ENCODE measurements at places on chromosomes 3 and 15.

DNA sequence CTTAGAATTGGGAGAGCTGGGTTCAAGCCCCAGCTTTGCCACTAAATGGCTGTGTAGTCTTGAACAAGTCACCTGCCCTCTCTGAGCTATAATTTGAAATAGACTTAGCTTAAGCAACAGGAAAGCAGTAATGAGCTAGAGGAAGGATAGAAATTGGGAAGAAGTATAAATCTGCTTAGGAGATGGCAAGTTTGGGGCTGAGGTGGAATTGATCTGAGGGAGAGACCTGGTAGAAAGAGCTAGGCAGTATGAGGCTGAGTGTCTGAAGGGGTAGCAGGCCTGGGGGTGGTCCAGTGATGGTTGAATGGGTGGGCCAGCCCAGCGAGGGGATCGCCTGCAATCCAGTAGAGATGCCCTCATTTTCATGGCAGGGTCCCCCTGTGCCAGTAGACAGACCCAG, 22.9 kb downstream of the LPP start:
- no peak for DNase-seq

DNA sequence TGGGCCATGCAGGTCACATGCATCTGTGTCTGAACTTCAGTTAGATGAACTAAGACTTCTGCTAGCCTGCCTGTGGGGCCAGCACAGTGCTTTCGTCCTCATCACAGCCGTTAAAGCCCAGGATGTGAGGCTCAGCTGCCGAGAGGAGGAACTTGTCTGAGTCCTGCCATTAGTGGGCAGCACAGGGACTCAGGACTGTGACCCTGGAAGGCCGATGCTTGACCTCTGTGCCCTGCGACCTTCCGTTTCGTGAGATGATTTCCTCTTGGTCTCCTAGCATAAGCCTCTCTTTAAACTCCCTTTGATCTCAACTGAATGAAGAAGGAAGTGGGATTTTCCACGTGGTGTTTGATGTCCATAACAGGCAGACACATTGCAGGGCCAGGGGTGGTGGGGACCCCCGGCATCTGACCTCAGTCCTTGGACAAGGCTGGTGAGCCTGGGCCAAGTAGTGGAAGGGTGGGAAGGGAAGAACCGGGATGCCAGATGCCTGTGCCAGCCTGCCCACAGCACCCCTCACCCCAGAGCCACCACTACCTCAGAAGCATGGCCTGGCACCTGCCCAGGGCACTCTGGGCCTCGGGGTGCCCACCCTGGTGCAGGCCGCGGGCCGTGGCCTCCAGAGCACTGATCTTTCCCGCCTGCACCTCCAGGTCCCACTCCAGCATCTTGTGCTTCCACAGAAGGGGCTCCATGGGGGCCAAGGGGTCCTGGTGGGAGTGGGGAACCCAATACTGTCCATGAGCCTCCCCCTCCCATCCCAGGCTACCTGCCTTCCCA, 21.6 kb downstream of the PLA2G4B start:
- no peak for DNase-seq

DNA sequence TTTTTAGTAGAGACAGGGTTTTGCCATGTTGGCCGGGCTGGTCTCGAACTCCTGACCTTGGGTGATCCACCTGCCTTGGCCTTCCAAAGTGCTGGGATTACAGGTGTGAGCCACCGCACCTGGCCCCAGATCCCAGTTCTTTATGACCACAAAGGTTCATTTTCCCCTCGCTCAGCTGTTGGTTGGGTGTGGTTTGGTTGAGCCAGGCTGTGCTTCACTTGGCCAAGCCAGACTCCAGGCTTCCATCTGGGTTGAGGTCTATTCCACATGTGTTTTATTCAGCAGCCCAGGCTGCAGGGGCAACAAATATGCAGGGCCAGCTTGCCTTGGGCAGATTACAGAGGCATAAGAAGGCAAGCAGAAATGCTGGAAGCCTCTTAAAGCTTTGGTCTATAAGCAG, 13.7 kb downstream of the CGNL1 start:
- DNase-seq: no peak

DNA sequence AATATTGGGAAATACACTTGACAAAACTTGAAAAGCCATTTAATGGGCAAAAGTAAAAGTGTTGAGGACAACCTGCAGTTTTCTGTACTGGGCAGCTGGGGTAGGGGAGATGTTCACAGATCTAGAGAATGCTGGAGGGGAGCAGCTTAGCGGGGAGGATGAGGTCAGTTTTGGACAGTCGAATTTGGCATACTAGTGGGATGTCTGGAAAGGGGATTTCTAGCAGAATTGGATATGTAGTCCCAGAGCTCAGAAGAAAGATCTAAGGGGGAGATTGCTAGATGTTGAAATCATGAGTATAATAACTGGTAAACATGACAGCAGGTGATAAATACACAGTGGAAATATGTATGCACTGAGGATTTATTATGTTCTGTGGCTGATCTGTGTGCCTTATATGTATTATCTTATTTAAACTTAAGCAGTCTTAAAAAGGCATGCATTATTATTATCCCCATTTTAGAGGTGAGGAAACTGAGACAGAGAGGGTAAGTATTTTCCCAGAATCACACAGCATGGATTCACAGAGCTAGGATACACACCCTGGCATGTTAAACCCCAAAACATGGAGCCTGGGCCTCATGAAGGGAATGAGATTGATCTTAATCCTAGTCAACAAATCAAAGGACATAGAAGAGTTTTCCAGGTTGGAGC, 42.7 kb downstream of the TLNRD1 start:
- DNase-seq: no peak

GRCh38 chr3:195460091-195460713, 17.4 kb upstream of the ACAP2 start:
- DNase-seq: no peak

DNA sequence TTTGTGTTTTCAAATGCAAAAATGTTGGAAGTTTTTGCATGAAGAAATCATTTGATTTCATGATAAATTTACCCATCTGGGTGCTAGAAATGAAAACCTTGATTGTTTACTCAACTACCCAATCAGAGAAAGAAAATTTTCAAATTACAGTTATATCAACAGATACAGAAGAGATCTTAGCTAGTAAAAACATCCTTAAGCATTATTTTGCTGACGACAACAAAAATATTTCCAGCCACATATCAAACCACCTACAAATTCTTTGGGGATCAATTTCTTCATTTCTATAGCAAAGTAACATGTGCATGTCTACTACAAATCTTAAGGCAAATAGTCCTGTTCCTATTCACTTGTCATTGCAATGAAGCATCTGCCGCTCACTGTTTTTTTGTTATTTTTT, 530.3 kb downstream of the ZIC1 start:
- DNase-seq: no peak

DNA sequence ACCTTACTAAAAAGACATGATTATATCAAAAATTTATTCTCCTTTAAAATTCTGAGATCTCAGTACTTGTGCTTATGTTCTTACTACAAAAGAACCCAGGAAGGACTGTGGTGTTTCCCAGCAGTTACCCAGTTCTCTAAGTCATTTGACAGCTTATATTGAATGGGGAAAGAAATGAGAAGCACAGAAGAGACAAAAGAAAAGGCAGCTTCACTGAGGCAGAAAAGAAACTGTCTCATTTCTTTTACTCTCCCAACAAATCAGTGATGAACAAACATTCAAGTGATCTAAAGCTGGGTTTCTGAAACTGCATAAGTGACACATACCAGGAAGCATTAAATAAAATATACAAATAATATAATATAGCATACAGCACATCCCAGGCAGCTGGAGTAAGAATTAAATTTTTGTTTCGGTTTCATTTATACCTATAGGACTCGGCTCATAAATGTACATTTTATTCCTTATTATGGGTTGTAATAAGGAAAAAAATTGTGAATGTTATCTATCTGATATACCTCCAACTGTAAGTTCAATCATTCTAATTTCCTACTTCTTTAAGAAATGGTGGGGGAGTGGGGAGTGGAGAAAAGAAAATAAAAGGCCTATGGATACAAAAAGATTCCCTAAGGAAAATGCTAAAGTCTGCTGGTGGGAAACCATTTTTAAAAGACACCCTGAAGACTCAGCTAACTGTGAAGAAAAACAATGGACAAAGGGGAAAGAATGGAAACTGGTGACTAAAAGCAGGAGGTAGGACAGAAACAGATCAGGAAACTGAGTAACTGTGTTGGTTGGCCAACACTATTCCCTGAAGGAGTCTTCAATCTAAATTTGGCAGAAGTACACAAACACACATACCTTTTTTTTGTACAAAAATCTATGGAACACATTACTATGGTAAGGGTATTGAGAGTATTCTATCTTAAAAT, 156.8 kb downstream of the TBC1D5 start:
- no peak for DNase-seq

GRCh38 chr15:64279131-64279530, 76.8 kb downstream of the CSNK1G1 start:
- DNase-seq: no peak

GRCh38 chr3:77038930-77039605, 831 bp upstream of the ROBO2 start:
- DNase-seq: no peak

GRCh38 chr3:182241766-182242488, 530.2 kb downstream of the SOX2 start:
- DNase-seq: no peak

DNA sequence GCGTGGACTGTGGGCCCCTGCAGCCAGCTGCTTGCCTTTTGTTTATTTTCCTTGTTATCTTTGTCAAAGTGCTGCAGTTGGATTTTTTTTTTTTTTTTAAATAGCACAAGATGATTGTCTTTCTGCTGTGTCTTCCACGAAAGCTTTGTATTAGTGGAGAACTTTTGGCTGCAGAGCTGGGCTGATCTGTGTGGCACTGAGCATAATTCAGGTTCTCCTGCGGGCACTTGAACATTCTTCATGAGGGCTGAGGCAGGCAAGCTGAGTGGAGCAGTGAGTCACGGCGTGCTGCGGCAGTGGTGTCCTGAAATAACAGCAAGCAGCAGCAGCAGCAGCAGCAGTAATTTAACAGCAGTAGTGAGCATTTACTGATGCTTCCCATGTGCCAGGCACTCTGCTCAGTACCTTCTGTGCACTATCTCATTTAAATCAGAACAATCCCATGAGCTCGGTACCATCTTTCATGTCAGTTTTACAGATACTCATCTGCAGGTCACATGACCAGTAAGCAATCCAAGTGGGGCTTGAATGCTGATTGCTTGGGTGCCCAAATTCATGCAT, 45.8 kb downstream of the MITF start:
- no peak for DNase-seq

DNA sequence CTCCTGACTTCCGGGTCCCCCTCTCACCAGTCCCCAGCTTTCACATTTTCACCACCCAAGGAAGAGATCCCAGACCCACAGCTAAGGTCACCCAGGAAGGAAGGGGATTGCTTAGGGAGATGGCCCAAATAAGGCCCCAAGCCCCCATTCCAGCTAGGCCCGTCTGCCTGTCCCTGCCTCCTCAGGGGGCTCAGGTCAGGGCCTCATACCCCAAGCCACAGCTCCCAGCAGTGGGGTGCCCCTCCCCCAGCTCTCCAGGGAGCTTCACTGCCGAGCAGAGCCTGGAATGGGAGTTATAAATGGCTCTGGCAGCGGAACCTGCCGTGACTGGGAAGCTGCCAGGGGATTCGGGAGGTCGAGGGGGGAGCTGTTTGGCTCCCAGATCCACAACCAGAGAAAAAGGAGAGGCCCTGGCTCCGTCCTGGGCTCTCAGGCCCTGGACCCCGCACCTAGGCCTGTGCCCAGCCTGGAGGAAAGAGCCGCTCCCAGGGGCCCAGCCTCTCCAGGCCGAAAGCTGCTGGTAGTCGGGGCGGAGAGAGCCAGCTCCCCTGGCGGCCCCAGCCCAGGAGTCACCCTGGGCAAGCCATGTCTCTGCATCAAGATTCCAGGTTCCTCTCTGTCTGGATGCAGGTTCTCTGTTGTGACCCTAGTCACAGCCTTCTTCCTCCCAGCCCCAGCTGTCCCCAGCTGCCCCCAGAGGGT, 550 bp downstream of the CCDC9B start:
- DNase-seq: no peak

DNA sequence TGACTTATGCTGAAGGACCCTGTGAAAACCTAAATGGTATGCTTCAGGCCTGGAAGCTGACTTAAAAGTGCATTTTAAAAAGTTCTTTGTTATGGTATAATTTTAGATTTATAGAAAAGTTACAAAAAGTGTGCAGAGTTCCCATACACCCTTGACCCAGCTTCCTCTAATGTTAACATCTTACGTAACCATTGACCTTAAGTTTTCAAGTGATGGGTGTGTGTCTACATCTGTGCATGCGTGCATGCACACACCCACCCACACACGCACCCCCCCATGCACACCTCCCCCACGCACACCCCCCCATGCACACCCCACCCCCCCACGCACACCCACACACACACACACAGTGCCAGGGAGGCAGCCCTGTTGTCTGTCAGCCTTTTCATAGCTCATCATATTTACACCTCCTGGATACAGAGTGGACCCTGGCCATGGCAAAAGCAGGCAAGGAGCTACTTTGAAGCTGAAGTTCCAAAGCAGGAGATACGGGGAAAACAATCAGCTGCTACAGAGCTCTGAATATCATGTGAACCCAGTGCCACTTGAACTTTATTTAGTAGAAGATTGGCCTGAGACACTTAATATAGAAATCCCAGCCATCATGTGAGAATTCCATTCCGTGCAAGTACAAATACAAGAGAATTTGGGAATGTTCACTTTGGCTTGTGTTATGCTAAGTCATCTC, 30.0 kb upstream of the TRAK1 start:
- DNase-seq: no peak

GRCh38 chr3:17542591-17542990, 199.8 kb downstream of the TBC1D5 start:
- DNase-seq: no peak

DNA sequence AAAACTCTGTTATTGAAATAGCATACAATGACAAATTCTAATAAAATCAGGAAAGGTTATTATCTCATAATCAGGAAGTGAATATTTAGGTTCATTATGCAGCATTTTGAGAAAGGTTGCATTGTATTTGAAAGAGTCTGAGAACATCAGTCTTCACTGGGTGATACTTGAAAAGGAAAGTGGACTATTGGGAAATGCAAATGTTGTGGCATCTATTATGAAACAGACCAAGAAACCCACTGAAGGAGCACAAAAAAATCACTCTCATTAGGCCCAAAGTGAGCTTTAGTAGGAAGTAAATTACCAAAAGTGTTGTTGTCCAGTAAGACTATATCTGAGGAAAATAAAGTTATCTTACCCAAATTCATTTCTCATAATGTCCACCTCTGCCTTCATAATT, 90.8 kb downstream of the ZPLD1 start:
- DNase-seq: no peak
